ENCODE measurements at places on chromosomes 6 and 20. TPM values are rescaled to one million over a fixed set of nuclear protein-coding genes. Genes with fewer than 3 reads are reported as not detected.

The CDH4 gene
- under 0.01 TPM for total RNA-seq

The PTCRA gene
- not detected for total RNA-seq

The NRM gene
- total RNA-seq = 2.1 TPM

The TCP11 gene
- total RNA-seq = 0.13 TPM

GRCh38 chr20:41308726-41309413 lies 8.7 kb downstream of the ZHX3 start:
- DNase-seq = peak; percentile 65

DNA sequence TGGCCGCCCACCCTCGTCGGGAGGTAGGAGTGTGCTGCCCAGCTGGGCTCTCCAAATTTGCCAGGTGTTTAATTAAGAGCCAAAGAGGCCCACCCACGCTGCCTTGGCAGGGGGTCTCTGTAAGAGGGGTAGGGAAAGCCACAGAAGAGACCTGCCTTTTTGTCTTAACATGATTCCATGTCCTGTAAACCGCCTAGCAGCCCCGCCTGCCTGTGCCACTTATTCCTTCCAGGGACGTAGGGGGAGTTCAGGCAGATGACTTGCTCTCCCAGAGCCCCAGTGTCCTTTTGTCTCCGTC lies 2.1 kb downstream of the FAM210B start:
- DNase-seq = no peak

- DNase-seq = no peak
Observed at GRCh38 chr20:19440660-19441527, 228.5 kb downstream of the SLC24A3 start.

DNA sequence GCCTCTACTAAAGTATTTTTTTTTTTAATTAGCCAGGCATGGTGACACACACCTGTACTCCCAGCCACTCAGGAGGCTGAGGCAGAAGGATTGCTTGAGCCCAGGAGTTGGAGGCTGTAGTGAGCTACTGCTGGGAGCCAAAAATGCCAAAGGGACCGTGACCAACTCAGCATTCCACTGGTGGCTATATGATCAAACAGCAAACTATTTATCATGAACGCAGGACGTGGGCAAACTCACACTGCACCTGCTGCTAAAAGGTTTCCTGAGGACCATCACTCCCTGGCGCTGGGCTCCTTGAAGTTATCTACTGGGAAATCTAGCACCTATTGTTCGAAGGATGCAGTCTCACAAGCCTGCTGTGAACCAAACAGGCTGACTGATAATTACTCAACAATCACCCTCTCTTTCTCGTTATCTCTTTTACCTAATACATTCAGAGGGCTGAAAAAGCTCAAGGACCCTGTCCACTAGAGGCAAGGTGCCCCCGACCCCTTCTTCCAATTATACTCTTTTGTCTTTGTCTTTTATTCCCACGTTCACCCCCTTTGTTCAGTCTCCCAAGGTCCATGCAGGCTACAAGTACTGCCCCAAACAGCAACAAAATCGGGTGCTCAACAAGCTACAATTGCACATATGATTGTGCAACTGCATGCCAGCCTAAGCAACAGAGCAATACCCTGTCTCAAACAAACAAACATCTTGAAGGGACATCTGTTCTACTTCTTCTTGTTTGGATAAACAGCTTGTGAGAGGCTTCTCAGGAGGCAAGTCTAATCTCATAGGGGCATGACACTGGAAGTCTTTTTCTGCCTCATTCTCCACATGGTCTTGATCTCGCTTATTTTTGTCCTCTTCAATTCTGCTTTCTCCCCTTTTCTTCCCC lies 47.7 kb upstream of the PLN start:
- no peak for DNase-seq

Measured in dermis microvascular lymphatic vessel endothelial cell (primary cell).